ENCODE measurements at places on chromosomes 1 and 21.

DNA sequence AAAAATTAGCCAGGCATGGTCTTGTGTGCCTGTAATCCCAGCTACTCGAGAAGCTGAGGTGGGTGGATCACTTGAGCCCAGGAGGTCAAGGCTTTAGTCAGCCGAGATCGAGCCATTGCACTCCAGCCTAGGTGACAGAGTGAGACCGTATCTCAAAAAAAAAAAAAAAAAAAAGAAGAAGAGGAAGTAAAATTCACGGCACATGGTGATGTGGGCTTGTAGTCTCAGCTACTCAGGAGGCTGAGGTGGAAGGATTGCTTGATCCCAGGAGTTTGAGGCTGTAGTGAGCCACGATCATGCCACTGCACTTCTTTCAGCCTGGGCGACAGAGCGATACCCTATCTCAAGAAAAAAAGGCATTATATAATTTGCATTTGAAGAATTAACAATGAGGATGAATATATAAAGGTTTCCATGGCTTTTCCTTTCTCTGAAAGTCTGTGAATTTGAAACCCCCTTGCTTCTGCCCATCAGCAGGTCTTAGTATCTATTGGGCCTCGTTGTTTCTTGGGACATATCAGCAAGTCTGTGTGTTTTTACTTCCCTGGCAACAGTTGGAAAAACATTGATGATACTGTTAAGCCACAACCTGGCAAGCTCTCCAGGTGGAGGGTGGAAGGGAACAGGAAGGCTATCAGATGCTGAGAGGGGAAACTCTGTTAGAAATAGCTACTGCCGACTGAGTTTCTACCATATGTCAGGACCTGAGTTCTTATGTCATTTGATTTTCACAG, 4.6 kb upstream of the PLA2G2D start:
- DNase-seq, result peak; percentile 59

DNA sequence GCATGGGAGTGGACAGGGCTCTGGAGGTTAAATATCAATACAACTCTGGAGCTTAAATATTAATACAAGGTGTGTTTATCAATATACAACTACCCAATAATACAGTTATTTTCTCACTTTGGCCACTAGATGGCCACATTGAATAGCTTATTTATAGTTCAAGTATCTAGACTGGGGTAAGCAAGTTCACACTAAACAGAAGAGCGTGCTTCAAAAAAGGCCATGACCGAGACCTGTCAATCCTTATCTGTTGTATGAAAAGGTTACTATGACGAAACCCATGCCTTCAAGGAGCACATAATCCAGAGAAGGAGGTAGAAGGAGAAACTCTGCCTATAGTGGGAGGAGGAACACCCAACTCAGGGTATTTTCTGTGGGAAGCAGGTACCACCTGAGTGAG, 29.1 kb downstream of the CHML start:
- peak; percentile 79 for DNase-seq

GRCh38 chr21:32994305-32994704, 31.4 kb upstream of the OLIG2 start:
- no peak for DNase-seq

DNA sequence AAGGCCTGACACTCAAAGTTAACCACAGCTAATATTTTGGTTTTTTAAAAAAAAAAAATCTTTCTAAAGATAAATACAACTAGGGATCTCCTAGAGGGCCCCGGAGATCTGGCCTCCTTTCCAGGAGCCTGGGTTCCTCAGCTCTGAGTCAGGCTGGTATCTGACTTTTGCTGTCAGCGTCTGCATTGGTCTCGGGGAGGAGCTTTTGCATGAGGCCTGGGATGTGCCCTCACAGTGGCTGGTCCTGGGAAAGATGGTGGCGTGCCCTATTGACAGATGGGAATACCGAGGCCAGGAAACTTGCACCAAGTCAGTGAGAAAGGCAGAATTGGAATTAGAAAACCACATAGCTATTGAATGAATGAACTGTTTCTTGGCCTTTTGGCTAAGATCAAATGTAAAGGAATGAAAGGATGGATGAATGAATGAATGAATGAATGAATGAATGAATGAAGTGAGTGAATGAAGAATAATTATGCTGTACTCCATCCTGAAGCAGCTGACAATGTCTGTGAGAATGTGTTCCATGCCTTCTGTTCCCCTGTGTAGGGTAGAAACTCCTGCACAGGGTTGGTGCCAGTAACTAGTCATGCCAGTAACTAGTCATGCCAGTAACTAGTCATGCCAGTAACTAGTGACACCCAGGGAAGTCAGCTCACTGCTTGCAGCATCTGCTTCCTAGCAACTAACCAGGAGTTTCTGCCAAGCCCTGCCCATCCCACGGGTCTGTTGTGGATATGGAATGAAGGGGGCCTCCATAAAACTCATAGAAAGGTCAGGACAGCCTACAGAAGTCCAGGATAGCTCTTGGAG, 242.5 kb upstream of the VAMP3 start:
- no peak for DNase-seq

- DNase-seq, result no peak
These were observed 105.6 kb downstream of the PTPRU start for GRCh38 chr1:29341936-29342335.

DNA sequence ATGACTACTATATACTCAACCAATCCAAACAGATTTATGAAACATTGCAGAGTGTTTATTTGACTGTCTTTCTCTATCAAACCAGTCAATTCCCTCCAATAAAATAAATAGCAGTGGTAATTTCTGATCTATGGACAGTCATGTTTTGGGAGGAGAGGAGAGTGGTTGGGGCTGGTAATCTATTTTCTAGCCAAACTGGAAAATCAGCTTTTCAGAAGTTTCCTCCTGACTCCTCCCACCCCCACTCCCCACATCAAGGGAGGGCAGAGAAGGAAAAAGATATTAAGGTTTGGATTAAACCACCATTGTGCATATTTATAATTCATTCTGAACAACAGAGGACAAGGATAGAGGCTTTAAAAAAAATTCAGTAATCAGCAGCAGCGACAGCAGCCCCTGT, 69.4 kb upstream of the SOX13 start:
- DNase-seq, result no peak

DNA sequence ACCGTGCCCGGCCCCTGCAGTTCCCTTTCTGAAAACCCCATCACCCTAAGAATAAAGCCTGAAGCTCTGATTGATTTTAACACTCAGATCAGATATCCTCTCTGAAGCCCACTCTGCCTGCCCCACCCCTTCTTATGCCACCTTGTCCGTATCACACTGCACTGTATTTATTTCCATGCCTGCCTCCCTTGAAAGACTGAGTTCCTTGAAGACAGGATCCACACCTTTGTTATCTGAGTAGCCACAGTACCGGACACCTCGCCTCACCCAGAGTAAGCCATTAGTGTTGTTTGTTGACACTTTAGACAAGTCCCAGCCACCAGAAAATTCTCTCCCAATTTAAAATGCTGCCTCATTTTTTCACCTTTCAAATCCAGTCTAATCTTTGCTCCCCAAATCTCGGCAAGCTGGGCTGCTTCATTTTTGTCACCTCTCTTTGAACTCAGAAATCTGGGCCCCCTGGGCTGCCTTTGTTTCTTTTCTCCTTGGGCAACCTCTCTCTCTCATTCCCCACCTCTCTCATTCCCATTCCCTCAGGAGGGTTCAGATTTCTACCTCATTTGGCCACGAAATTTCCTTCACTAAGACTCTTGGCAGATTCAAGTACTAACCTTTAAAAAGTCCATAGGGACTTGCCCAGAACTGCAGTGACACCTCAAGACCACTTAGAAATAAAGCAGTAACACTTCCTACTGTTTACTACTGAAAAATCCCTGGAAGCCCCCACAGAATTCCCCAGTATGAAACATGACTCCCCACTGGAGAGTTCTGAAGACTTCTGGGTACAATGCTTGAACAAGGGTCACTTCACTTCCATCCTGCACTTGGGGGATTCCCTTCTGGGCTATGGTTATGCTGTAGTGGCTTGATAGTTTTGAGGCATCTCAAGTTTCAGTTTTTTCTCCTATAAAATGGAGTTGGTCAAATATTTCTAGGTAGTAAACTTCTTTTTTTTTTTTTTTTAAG, 8.7 kb upstream of the PPP1R15B start:
- no peak for DNase-seq

GRCh38 chr1:239178961-239179360, 207.4 kb upstream of the CHRM3 start:
- DNase-seq, result peak; percentile 37

DNA sequence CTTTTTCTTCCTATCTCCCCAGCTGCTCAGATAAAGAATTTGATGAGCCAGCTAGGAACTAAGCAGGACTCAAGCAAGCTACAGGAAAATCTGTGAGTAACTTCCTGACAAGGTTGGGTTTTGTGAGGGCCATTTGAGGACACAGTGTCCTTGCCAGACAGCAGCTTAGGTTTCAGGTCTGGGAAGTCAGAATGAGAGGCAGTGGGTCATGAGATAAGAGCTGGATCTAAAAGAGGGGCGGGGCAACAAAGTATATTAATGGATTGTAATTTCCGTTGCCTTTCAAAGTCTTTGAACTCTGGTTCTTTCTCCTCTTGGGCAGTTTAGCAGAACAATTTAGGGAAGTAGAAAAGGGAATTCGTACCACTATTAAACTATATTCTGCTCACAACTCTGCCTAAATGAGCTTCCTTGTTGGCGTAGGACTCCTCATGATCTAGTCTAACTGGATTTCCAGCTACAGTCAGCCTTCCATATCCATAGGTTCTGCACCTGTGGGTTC, 16.6 kb downstream of the STX12 start:
- no peak for DNase-seq

DNA sequence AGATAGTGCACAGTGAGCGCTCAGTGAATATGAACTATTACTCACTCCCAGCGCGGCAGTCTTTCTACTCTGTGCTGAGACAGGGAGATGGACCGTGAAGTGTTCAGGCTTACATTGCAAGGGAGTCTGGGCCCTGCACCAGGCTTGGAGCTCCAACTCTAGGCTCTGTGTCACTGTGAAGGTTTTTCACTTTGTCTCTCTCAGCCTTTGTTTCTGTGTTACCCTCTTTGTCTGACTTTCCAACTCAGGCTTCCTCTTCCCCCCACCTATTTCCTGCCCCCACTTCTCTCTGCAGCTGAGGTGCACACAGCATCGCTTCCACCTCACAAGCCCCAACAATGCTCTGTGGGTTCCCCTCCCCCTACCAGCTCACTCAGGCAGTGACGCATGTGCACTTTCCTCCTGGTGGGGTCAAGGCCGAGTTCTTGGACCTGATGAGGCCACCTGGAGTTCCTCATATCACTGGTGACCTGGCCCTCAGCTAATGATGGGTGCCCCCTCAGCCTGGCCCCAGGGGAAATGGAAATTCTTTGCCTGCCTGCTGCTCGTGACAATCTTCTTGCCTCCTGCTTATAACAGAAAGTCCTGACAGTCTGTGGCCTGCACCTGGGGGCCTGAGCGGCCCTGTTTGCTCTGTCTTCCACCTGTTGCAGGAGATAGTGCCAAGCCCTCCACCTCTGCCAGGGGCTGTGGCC, 1.1 kb upstream of the LCK start:
- no peak for DNase-seq

DNA sequence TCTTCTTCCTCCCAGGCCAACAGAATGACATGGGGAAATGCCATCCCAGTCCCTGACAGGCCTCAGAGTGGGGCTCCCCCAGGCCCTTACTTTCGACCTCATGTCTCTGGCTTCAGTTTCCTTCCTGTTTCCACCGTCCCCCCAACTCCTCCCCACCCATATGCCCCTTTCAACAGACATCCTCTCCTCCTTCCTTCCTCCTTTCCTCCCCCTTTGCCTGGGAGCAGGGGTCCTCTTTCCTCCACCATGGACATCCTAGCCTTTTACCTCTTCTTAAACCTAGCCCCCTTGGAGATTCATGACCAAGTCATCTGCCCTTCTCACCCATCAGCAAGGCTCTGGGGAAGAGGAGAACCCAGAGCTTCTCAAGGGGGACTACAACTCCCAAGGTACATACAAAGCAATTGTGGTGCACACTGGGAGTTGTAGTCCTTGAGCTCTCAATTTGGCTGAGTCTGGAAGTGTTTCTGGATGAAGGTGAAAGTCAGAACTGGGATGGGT, 4.0 kb downstream of the ZBTB7B start:
- DNase-seq, result no peak

DNA sequence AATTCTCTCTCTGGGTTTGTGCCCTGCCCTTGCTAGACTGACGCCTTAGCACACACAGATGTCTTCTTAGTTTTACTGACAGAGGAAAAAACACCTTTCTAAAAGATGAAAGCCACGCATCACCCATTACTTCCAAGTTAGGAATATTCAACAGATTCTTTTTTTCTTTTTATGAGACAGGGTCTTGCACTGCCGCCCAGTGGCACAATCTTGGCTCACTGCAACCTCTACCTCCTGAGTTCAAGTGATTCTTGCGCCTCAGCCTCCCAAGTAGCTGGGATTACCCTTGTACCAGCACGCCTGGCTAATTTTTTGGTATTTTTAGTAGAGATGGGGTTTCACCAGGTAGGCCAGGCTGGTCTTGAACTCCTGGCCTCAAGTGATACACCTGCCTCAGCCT, 169.2 kb downstream of the APP start:
- DNase-seq, result no peak

- no peak for DNase-seq
These were observed 601.9 kb downstream of the MRPL39 start for GRCh38 chr21:25005388-25005787.

DNA sequence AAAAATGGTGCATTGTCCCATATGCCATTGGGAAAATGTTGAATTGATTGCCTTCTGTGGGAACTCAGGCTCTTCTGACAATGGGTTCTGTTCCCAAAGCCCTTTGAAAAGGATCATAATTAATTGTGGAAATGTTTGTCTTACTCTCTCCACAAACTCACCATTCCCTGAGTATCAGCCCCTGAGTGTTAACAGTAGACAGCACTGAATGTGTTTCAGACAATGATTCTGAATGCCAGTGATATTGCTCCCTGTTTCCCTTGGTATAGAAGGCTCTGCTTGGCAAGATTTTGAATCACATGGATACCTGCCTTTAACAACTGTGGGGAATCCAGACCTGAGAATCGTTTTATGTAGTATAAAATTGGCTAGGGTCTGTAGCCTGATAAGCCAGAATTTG, 1096.8 kb downstream of the ADGRL2 start:
- no peak for DNase-seq

DNA sequence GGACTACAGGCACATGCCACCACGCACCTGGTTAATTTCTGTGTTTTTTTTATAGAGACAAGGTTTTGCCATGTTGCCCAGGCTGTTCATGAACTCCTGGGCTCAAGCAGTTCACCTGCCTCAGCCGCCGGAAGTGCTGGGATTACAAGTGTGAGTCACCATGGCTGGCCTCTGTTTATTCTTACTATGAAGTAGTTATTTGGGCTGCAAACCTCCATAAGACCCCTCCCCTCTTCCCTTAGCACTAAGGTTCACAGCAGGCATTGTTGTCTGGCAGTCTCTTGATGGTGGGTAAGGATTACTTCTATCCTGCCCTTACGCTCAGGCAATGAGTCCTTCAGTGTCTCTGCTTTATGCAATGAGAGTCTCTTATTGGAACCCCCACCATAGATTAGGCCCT, 51.8 kb downstream of the ANGPTL1 start:
- no peak for DNase-seq

All from HT-29 (cell line).